HT-29 (cell line): ENCODE measurements at places on chromosomes 2 and 18.
A peak's percentile ranks its signal among the peaks of the same experiment; 100 is the strongest.

- DNase-seq, result no peak
Observed at GRCh38 chr2:221501210-221501882, 70.8 kb downstream of the EPHA4 start.

DNA sequence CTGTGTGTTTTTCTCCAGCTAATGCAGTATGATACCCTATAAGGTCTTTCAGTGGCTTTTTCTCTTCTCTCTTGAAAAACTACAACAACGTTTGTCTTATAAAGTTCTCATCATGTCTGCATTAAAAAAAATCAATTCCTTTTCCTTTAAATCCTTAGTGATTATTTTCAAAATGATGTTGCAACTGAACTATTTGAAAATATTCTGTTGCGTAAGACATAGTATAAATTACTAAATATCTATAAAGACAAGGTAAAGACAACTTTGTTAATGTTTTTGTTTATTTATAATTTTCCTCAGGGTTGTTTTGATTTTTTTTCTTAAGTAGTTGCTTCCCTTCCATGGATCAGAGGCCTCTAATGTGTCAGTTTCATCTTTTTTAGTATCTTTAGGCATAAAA is 21.2 kb downstream of the PARD3B start:
- no peak for DNase-seq

DNA sequence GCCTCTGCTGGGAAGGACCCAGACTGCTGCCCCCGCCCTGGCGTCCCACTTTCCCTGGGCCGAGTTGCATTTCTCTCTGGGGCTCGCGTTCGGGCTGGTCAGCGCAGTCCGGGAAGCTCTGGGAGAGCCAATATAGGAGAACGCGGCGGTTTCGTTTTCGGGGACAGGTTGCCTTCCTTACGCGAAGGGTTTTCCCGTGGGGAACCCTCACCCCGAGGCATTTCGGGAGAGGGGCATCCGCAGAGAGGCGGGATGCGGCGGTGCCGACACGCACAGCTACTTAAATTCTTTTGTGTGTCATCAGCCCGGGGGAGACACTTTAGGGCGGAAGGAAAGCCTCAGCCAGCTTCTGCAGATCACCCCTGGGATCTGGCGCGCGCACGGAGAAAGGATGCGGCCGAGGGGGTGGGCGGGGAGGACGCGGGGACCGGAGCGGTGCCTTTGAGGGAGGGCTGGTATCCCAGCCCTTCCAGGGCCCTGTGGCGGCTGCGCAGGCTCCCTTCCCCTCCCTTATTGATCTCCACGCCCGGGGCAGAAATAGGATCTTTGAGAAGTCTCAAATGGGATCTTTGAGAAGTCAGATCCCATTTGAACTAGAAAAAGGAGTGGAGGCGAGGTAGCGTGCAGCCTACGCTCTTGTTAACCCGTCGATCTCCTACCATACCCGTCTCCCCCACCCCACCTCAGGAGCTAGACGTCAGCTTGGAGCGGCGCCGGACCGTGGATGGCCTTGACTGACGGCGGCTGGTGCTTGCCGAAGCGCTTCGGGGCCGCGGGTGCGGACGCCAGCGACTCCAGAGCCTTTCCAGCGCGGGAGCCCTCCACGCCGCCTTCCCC is 1.2 kb downstream of the GATA6 start:
- DNase-seq, result peak; percentile 61

DNA sequence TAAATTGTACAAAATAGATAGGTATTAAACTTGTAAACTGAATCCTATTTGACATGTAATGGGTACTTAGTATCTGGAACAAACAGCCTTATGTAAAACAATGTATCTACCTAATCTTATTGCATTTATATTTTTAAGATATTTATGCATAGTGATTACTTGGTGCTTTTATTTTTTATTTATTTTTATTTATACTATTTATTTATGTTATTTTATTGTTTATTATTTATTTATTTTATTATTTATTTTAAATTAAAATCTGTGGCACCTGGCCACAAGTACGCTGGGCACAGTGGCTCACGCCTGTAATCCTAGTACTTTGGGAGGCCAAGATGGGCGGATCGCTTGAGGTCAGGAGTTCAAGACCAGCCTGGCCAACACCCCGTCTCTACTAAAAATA is 26.9 kb downstream of the MRO start:
- DNase-seq, result no peak

- no peak for DNase-seq
Observed at GRCh38 chr2:232925153-232925820, 55.2 kb downstream of the SNORC start.

GRCh38 chr18:59005262-59005661 is 134.4 kb upstream of the SEC11C start:
- no peak for DNase-seq

- DNase-seq, result no peak
Observed at GRCh38 chr2:143029141-143029540, 100.1 kb upstream of the ARHGAP15 start.

DNA sequence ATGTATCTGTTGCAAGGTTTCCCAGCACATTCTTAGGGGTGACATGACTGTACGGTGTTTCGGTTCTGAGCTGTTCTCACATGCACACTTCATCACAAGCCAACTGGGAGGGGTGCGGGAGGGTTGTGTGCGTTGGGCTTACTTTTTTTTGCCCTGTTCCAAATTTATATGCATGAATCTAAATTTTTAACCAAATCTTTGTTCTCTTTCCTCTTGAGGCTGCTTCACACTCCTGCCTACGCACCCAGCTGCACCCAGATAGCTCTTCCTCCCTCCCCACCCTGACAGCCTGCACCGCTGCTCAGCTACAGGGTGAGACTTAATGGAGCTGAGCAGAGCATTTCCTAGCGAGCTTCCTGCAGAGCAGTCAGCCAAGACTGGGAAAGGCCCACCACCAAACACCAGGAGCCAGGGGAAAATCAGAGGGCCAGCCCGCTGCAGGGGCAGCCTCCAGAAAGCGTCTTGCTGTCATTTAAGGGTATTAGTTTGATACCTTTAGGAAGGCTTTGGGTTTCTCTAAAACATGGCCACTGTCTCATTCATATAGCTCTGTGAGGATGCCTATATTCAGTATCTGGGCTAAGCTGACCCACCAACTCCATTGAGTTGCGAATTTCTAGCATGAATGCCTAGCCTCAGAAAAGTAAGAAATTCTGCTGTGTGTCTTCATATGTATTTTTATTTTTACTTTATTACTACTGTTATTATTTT is 84.5 kb downstream of the POU3F3 start:
- DNase-seq, result no peak

- DNase-seq, result peak; percentile 77
Observed at GRCh38 chr2:146734042-146734820, 1110.6 kb upstream of the ACVR2A start.

DNA sequence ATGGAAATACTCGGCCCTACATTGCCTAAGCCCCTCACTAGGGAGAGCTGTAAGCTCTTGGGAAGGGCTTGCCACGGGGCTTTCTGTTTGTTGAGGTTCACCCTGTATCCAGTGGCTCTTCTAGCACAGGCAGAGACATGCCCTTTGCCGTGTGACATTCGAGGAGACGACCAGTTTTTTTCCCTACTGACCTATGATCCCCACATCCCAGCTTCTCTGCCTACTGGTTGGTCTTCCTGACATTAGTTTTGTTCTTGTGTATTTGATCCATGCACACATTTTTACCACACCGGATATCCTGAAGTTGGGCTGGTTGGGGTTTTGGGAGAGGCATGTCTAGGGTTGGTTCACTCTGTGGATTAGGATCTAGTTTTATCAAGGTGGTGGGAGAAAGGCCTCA is 69.3 kb downstream of the NPAS2 start:
- DNase-seq, result no peak

GRCh38 chr2:231640241-231640640 is 47.6 kb downstream of the TEX44 start:
- no peak for DNase-seq

GRCh38 chr2:96642564-96643360 is at the start of gene FER1L5:
Gene FER1L5 (plus strand): TSS chr2:96642764. CDS start chr2:96642837, 73 bp downstream.
- DNase-seq, result peak; percentile 30

DNA sequence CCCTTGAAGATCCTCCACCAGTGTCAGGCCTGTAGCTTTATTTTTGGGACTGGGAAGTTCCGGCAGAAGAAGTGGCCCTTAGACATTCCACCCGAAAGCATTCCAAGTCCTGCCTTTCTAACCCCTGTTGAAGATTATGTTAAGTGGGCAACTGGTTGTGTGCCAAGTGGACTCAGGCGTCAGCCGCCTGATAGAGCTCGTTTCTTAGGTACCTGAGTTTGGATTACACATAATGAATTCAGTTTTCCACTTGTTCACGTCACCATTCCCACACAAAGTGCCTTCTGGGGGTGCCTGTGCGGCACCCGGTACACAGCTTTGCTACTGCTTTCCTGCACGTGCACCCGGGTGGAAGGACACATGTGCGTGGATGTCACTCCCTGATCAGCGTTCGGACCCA is 156.5 kb downstream of the PTGR3 start:
- DNase-seq, result no peak

DNA sequence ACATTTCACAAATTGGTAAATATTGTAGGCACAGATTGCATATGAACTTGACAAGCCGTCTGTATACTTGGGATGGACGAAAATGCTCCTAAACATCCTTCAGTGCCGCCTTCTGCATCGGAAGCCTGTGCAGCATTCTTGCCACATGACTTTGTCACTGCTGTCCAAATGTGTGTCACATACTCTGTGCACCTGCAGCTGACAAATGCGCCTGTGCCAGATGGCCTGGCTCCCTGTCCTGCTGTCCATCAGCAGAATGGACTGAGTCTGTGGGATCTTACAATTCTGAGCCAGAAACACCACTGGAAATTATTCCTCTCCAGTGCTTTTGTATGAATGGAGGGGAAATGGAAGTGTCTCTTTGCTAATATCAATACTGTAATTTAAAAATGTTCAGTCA is 89.9 kb downstream of the DCDC2C start:
- no peak for DNase-seq

DNA sequence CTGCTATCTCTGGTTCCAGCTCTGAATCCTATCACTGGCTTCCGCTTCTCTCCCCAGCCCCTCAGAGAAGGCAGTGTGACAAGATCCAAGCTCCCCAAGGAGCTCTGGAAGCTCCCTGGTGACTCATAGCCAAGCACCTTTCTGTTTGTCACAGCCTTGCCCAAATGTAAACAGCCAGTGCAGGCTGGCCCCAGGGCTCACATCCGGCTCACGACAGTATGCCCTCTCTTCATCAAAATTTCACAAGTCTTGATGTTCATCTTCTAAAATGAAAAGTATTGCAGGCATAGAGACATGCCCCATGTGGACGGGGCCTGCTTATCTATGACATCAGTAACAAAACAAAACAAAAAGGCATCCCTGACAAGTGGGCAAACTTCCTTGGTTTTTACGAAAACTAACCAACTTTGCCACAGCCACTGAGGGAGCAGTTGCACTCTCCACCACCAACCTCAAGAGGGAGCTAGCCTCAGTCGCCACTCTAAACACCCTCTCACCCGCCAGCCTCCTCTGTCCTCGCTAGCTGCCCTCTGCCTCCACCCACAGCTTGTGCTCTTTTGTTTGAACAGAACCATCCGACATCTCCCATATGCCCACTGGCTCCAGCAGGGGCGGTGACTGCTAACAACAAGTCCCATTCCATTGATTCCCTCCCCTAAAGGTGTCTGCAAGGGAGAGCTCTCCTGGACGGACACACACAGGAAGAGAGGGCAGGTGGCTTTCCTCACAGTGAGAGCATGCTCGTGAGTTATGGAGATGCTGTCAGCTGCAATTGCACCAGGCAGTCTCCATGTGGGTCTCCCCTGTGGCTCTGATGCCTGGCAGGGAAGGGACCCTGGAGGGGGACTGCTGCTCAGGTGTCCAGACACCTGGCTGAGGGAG is 71.0 kb upstream of the DAPL1 start:
- peak; percentile 76 for DNase-seq

- DNase-seq, result no peak
Observed at GRCh38 chr2:109497911-109498870, 115.6 kb downstream of the SEPTIN10 start.

DNA sequence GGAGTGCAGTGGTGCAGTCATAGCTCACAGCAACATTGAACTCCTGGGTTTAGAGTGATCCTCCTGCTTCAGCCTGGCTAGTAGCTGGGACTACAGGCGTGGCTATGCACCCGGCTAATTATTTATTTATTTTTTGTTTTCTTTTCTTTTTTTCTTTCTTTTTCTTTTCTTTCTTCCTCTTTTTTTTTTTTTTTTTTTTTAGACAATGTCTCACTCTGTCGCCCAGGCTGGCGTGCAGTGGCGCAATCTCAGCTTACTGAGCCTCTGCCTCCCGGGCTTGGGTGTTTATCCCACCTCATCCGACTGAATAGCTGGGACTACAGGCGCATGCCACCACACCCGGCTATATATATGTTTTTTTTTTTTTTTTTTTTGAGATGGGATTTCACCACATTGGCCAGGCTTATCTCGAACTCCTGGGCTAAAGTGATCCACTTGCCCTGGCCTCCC is 1.4 kb upstream of the ANXA4 start:
- no peak for DNase-seq

DNA sequence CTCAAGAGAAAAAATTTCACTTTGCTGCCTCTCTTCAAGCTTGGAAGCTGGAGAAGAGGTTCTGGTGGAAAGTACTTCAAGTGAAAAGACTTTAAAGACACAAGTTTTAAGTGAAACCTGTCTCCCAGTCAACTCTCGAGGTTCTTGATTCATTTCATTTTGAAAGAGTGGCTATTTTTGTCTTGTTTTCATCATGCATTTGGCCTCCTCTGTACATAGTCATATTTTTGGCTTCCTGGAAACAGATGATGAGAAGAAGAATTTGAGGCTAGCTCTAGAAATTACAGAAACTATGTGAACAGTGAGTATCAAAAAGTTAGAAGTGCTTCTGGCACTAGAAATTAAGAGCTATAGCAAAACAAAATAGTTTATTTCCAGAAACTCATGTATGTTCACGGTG is 124.8 kb downstream of the DTNA start:
- DNase-seq, result no peak

GRCh38 chr2:128787616-128788015 is 468.9 kb upstream of the HS6ST1 start:
- no peak for DNase-seq

- no peak for DNase-seq
Observed at GRCh38 chr2:191065785-191066184, 51.8 kb upstream of the STAT1 start.

DNA sequence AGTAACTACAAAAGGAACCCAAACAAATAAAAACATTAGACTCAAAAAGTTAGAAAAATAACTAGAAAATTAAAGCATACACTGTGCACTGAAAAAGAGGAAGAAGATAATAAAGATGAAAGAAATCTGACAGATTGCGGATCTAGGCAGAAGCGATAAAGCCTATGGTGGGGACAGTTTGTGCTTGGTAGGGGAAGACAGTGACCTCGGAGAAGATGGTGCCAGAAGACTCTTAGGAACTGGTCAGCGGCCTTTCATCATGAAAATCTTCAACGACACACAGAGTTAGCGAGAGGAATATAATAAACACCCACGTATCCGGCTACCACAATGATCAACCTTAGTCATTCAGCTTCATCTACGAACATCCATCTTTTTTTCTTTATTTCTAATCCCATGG is 180.5 kb downstream of the HDAC4 start:
- no peak for DNase-seq

- no peak for DNase-seq
Observed at GRCh38 chr2:25639131-25639530, 34.2 kb downstream of the DTNB start.

- DNase-seq, result no peak
Observed at GRCh38 chr2:136034629-136035028, 49.2 kb upstream of the DARS1 start.
